Activated CD4-positive, alpha-beta memory T cell treated with anti-CD3 and anti-CD28 coated beads, Interleukin-2, amount 10 ng/mL, durations not matched to agents 7 days and 5 days (primary cell): ENCODE measurements at places on chromosomes 16 and 17. TPM values are rescaled to one million over a fixed set of nuclear protein-coding genes. Genes with fewer than 3 reads are reported as not detected.

Gene NRN1L
- 1.3 TPM for total RNA-seq

Gene TNFRSF17
- not detected for total RNA-seq

Gene ASGR1
- 0.73 TPM for total RNA-seq

Gene FZD2
- 0.25 TPM for total RNA-seq

Gene KRT20
- not detected for total RNA-seq

Gene EFCAB5
- 0.86 TPM for total RNA-seq

Gene PKMYT1
- total RNA-seq, result 118 TPM

Gene DPEP2
- 18.1 TPM for total RNA-seq

Gene CLEC19A
- total RNA-seq, result not detected

Gene GPR139
- not detected for total RNA-seq

Gene FGF11
- total RNA-seq, result 10.8 TPM

Gene PTX4
- not detected for total RNA-seq

Gene EVPLL
- total RNA-seq, result not detected

Gene OR4D1
- 0.83 TPM for total RNA-seq

Gene PLK1
- total RNA-seq, result 102 TPM

Gene PTGES3L
- total RNA-seq, result 0.40 TPM

Gene TVP23B
- total RNA-seq, result 27.4 TPM

Gene ABCC1
- total RNA-seq, result 41.4 TPM

Gene BCKDK
- 34.4 TPM for total RNA-seq

Gene TNFSF13
- total RNA-seq, result 1.8 TPM

Gene LGALS3BP
- 209 TPM for total RNA-seq

Gene CCL1
- total RNA-seq, result 6.8 TPM

Gene CD300E
- not detected for total RNA-seq

Gene PABPN1L
- total RNA-seq, result not detected

Gene CDH13
- not detected for total RNA-seq

Gene PTRH2
- total RNA-seq, result 23.3 TPM

Gene SCNN1G
- not detected for total RNA-seq

Gene FOXN1
- total RNA-seq, result not detected

Gene PRSS27
- 1.8 TPM for total RNA-seq

Gene P2RX5
- 30.8 TPM for total RNA-seq

Gene INO80E
- total RNA-seq, result 107 TPM

Gene TEX19
- not detected for total RNA-seq

Gene KRTAP1-1
- not detected for total RNA-seq

Gene CCL16
- not detected for total RNA-seq

Gene GDPD1
- total RNA-seq, result 4.8 TPM

Gene KREMEN2
- total RNA-seq, result not detected

Gene CLDN6
- total RNA-seq, result not detected

Gene DUS1L
- 98.8 TPM for total RNA-seq

Gene ODAD4
- 1.7 TPM for total RNA-seq

Gene MYH1
- total RNA-seq, result not detected

Gene HASPIN
- total RNA-seq, result 23.8 TPM

Gene HNF1B
- not detected for total RNA-seq

Gene SLC7A6OS
- 30.4 TPM for total RNA-seq

Gene HOXB1
- total RNA-seq, result not detected
